ENCODE measurements at places on chromosomes 5 and 9. TPM values are rescaled to one million over a fixed set of nuclear protein-coding genes. Genes with fewer than 3 reads are reported as not detected.

DNA sequence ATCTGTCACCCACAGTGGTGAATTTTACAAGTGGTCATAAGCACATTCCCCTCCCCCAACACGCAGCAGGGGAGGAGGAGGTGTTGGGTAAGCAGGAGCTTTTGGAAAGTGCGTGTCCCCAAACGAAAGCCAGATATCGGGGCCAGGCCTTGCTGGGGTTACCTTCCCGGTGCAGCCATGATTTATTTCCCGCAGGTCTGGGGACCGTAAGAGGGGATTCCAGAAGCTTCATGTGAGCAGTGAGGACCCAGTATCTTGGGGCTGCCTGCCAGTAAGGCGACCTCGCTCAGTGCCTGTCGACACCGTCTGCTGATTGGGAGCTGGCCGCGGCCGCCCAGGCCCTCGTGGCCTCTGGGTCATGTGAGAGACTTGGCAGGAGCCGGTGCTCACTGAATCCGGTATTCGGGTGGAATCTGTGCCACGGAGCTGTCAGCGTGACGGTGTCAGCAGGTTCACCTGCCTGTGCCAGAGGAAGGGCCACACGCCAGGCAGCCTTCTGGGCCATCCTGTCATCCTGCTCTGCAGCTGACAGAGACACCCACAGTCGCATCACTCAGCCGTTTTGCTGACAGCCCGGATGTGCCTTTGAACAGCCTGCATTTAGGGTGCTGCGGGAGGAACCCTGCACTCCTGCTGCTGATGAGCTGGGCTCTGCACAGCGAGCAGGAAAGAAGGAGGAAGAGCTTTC, 37.3 kb downstream of the SEC61B start:
- DNase-seq, result no peak

- DNase-seq, result peak; percentile 52
Observed at GRCh38 chr9:93684806-93685543, 108.6 kb downstream of the PHF2 start.

DNA sequence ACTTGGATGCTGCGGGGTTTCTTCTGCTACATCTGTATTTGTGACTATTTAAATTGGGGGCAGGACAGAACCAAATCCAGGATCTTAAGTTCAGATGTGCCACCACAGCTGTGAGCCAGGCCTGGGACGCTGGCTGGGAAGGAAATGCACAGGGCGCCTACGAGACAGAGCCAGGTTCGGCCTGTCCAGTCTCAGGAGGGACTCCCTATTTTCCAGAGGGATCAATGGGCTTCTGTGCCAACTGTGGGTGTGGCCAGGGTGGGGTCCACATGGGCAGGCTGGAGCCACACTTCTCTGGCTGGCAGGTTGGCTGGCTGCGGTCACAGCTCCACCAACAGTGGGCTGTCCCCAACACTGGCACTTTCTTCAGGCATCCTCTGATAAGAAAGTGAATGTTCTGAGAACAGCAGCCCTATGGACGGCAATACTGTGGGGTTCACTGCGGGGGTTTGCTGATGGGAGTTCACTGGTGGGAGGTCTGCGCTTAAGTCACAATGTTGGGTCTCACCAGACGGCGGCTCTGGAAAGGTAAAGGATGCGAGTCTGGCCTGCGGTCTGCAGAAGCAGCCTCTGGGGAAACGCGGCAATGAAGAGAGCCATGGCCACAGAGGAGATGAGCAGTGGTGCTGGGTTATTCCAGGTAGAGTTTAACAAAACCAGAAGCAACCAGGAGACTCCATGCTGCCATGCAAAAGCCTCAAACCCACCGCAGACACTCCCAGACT, 78.1 kb downstream of the DAP start:
- no peak for DNase-seq

GRCh38 chr9:121283856-121284732, 16.1 kb downstream of the GSN start:
- no peak for DNase-seq

DNA sequence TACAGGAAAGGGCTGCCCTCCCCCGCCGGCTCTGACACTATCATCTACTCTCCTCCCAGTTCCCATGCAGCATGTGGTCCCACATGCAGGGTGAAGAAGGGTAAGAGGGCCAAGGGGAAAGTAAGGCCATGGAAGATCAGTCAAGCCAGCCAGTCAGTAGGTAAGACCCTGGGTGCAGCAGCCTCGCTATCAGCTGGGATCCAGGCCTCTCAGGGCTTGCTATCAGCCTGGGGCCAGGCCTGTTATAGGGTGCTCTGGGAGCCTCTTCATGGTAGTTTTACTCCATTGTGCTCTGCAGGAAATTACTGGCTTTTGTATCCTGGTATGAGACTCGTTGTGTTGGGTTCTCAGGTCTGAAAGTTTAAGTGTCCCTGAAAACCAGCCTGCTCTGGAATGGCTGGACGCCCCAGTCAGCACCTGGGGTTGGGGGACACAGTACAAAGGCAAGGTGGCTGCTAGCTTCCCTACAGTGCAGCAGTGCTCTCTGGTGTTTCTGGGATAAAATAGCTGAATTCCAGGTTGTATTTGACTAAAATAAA, 21.4 kb downstream of the SLC22A4 start:
- no peak for DNase-seq

DNA sequence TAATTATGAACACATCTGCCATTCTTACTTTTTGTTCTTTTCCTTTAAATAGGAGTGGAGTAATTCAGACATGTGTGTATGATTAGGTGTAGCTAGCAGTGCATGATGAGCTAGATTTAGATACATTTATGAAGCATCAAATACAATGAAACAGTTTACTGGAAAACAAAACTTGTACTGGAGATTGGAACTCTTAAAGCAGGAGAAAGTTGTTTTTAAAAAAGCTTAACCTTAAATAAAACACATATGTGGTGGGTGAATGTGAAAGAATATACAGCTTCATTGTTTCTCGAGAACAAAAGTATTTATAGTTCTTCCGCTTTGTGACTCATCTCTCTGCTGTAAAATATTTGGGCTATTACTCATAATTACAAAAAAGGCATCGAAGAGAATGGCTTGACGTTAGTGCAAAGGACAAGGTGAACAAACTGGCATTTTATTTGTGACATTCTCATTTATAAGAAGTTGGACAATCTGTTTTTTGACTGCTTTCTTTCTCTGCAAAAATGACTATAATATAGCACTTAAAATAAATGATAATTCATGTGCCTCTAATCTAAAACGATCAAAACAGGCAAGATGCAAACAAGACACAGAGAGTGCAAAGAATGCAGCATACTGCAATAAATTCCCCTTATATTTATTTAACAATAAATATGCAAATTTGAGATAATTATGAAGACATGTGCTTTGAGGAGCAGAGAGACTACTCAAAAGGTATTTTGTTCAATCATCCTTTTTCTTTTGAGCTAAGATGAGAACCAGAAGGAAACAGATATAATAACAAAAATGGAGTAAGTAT, 478.8 kb downstream of the CETN3 start:
- peak; percentile 96 for DNase-seq

- DNase-seq, result no peak
Observed at GRCh38 chr5:180394031-180394636, 41.0 kb upstream of the GFPT2 start.

DNA sequence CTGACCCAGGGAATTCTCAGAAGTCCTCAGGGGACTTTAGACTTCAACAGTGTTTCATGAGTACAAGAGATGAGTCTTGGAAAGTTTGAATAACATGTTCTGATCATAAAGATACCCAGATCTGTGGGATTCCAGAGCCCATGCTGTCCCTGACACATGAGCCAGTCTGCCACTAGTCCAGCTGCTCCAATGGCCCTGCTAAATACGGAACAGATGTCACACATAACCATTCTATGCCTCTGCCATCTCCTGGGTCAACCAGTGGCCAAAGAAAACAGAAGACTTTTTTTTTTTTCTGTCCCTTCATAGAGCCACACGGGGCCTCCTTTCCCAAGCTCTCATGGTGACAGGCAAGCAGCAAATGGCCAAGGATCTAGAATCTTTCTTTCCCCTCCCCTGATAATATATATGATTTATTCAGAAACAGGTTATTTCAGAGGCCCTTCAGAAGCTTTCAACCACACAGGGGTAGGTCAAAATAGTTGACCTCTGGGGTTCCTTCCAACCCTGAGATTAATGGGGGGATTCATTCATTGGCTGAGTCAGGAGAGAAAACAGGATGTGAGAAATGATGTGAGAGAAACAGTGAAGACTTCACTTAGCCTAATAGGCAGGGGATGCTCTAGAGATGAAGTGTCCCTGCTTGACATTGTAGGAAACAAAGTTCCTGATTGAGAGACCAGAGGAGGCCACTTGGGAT, 367.7 kb downstream of the CDK5RAP2 start:
- DNase-seq, result no peak

DNA sequence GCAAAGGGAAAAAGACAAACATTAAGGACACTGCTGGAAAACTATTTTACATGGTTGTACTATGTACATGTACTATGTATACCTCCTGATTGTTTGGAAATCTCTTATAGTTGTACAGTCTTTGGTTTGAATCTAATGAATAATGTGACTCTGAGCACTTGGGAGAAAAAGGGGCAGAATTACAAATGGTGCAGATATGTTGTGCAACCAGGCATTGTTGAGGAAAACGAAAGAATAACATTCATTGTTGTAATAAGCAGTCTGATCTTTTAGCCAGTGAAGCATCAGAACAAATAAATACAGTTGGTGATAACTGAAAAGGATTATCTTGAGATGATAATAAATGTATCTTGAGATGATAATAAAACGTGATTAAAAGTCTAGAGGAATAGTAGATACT, 87.2 kb downstream of the CSNK1G3 start:
- DNase-seq, result no peak

- no peak for DNase-seq
Observed at GRCh38 chr9:85430659-85431338, 311.0 kb downstream of the AGTPBP1 start.

GRCh38 chr9:91376239-91376638, 14.5 kb upstream of the AUH start:
- DNase-seq, result no peak

GRCh38 chr9:124190761-124191160, 67.0 kb upstream of the NEK6 start:
- DNase-seq, result no peak

- DNase-seq, result no peak
Observed at GRCh38 chr5:143663872-143664271, 148.1 kb upstream of the HMHB1 start.

- DNase-seq, result no peak
Observed at GRCh38 chr9:101574731-101575333, 19.9 kb downstream of the PPP3R2 start.

GRCh38 chr9:19411316-19411715, 2.5 kb downstream of the ACER2 start:
- DNase-seq, result no peak

- DNase-seq, result no peak
Observed at GRCh38 chr5:179758955-179759354, 26.3 kb downstream of the MAML1 start.

GRCh38 chr9:134851020-134851419, 29.6 kb upstream of the FCN2 start:
- DNase-seq, result no peak

- DNase-seq, result no peak
Observed at GRCh38 chr9:84866396-84867175, 197.1 kb downstream of the NTRK2 start.

DNA sequence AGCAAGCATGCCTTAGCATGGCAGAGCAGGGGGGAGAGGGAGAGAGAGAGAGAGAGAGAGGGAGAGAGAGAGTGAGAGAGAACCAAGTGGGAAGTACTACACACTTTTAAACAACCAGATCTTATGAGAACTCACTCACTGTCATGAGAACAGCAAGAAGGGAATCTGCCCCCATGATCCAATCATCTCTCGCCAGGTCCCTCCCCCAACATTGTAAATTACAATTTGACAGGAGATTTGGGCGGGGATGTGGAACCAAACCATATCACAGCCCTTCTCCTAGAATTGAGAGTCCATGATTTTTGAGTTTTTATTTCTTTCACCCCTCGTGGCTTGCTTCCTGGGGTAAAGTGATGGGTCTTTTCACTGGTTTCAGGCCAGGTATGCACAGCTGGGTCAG, 98.8 kb downstream of the DOCK2 start:
- no peak for DNase-seq

- peak; percentile 41 for DNase-seq
Observed at GRCh38 chr9:137114613-137115393, at the start of gene DPP7. Gene DPP7 (minus strand): TSS chr9:137114733. CDS start chr9:137114713, 20 bp downstream.

DNA sequence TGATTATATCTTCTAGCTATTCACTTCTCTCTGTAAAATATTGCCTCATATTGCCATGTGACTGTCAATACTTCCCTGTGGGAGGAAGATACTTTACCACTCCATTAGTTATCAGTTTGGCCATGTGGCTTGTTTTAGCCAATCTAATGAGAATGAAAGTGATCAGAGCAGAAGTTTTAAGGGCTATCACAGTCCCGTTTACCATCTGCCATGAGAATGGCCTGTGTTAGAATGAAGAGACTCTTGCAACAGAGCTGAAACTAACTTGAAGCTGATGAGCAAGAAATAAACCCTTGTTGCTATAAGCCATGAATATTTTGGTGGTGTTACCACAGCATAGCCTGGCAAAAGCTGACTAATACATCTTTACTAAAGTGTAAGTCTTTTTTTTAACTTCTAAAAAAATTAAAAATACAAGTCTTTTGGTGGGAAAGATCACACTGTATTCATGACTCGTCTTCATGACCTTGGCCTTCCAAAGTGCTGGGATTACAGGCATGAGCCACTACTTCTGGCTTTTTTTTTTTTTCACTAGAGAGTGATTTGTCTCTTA, 68.0 kb upstream of the CTNNA1 start:
- no peak for DNase-seq

GRCh38 chr5:156477196-156477595, 150.2 kb downstream of the SGCD start:
- no peak for DNase-seq

Gene NAIP
- 0.81 TPM for total RNA-seq

Gene PPWD1
- total RNA-seq, result 11.6 TPM

Gene C5orf58
- total RNA-seq, result not detected

Gene TRIM41
- total RNA-seq, result 18.7 TPM

Gene FYB1
- 1.1 TPM for total RNA-seq

Gene PCSK1
- not detected for total RNA-seq

Gene CFAP157
- total RNA-seq, result not detected

Gene TAF11L10
- not detected for total RNA-seq

Gene ISL1
- total RNA-seq, result 1.4 TPM

Gene TRIM14
- total RNA-seq, result 17.3 TPM

Gene THBS4
- total RNA-seq, result not detected
